ENCODE measurements at places on chromosomes 1 and 21. TPM values are rescaled to one million over a fixed set of nuclear protein-coding genes. Genes with fewer than 3 reads are reported as not detected.

The KCTD3 gene
- total RNA-seq: 78.0 TPM

The NUCKS1 gene
- 110 TPM for total RNA-seq

The GPR3 gene
- total RNA-seq: 0.37 TPM

The SFN gene
- total RNA-seq: 0.12 TPM

The TFF2 gene
- not detected for total RNA-seq

The AK2 gene
- total RNA-seq: 209 TPM
